ENCODE measurements at places on chromosomes 3 and 15.

GRCh38 chr3:179608931-179609720 lies 4.5 kb downstream of the NDUFB5 start:
- no peak for DNase-seq

DNA sequence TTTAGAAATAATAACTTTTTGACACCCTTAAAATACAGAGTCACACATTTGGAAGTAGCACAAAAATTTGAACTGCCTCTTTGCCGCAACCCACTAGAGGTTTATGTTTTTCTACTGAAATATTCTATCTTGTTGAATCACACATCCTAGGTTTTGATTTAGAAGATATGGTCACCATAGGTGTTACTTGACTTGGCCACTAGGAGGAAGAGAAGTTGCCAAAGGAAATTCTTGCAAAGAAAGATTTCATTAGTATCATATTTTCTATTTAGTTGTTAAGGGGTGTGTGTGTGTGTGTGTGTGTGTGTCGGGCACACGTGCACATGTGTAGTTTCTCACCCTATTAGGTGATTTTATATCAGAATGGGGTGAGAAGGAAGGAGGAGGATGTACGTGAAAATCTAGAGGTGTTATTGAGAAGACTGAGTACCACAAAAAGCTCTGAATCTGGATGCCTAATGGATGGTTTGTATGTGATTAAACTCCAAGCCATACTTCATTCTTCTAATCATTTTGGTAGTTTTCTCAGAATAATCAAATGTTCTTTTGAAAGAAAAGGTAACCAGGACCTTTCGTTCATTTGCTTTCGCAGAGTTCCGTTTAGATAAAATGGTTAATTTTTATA lies 31.5 kb downstream of the ZFAND6 start:
- DNase-seq: no peak

GRCh38 chr15:68374168-68374745 lies 57.7 kb downstream of the ITGA11 start:
- no peak for DNase-seq

DNA sequence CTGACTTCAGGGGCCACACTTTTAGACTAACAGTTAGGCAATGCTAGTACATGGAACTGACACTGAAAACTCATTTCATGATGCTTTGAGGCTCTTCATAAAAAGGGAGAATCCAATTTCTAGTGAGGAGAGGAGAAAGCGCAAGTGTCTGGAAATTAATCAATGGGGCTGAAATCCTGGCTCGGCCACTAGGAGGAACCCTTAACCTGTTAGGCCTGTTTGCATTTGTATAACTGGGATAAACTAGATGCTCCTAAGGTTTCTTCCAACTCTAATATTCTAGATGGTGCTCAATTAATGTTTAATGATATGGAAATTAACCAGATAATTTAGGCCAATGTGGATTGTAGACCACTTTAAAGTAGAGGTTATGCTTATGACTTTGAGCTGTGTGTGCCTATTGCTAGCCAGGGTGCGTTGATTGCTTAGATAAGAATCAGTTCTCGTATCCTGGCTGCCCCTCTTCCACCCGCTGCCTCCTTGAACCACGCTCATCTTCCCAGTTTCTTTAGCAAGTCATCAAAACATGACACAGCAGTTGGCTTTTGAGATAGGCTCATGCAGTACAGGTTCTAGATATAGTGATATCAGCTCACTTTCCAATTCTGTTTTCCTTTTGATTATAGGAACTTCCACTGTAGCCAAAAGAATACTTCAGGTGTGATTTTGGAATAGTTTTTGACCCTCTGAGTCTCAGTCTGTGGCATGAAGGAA lies 16.8 kb upstream of the CRBN start:
- no peak for DNase-seq

DNA sequence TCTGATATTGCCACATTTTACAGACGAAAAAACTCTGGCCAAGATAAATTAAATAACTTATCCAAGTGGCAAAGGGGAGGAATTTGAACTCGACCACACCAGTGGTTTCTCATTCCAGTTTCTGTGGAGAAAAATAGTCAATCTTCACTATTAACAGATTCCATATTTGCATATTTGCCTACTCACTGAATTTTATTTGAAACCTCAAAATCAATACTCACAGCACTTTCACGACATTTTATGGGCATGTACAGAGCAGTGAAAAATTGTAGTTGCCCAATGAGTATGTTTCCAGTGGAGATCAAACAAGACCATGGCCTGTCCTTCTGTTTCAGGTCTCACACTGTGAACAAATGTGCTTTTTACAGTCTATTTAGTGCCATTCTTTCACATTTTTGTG lies 374.3 kb downstream of the MAGI1 start:
- DNase-seq: no peak

DNA sequence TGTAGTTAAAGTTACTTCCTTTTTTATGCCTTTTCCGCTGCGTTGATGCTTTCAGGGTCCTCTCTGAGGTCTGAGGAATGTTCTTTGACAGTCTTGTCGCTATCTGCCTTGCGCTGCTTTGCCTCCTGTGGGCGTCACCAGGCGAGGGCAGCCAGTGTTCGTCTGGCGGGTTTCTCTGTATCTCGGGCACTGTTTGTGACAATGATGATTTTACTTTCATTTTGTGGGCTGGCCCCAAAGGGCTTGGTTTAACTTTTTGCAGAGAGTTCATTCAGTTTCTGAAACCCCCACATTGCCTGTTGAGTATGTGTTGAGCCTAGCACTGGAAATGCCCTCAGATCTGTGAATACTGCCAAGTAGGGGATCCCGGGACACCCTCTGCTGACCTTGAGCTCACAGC lies 24.6 kb upstream of the SACM1L start:
- DNase-seq: no peak

DNA sequence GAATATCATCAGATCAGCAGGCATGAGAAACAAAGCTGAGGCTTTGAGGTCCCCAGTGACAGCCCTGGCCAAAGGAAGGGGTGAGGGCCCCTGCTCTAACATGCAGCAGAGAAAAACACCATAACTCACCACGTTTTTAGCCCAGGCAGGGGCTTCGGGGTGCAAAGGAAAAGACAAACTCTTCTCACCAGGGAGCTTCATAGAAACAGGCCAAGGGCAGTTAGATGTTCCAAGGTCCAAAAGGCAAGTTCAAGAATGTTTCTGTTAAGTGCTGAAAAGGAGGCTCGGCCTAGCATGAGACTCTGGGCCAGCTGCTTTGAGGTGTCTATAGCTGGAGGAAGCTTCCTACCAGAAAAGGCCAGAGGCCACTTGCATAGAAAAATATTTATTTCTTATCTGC lies 608.4 kb upstream of the CFAP20DC start:
- DNase-seq: no peak

DNA sequence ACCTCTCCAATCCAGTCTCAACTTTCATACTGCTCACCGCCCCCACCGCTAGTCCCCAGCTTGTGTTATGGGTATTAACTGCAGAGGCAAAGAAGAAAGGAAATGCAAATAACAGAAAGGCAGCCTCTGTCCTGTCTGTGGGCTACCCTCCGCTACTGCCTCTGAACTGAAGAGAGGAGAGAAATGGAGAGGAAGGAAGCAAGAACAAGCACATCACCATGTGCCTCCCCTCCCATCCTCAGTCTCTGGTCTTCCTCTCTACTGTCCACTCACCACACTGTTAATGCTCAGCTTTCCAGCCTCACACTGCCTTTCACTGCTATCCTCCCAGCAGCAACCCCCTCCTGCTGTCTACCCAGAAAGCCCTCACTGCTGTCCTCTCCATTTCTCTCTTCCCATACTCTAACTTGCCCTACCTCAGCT lies 139.0 kb upstream of the SLC2A2 start:
- DNase-seq: no peak

- no peak for DNase-seq
Measured at GRCh38 chr3:116140100-116140689, 305.1 kb downstream of the LSAMP start.

- DNase-seq: no peak
Measured at GRCh38 chr15:83843471-83843871, 189.5 kb downstream of the ADAMTSL3 start.

DNA sequence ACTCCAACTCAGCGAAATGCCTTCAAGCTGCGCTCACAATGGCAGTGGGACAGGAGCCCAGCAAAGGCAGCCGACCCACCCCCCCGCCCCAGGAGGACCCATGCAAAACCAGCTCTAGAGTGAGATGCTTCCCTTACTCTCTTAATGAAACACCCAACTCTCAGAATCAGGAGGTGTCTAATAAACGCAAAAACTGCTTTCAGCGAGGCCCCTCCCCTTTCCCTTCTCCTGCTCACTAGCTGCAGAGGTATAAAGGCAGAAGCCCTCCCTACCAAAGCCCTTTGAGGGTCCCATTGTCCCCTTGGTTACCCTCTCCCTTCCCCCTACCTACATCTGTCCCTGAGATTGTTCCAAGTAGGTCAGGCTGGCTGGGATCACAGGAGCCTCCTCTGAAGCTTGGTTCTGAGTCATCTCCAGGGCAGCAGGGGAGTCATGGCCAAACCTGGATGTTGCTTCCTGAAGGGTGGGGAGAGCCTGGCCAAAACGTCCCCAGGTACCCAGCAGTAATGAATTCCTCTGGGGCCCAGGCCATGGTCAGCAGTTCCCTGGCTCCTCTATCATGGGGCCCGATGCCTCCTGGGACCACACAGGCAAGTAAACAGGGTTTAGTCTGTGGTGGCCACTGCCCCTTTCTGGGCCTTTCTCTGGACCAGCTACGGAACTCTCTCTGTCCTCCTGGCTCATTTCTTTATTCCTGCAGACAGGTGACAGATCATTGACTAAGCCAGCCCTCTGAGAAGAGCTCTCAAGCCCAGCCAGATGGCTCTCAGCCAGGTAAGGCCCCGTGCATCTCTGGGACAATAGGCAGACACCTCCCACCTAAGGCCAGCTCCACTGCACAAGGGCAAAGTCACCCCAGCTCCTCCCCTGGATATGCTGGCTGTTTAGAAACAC lies 8.6 kb downstream of the KLHL25 start:
- DNase-seq: no peak

GRCh38 chr3:159894386-159894785 lies 94.2 kb upstream of the IL12A start:
- DNase-seq: no peak

DNA sequence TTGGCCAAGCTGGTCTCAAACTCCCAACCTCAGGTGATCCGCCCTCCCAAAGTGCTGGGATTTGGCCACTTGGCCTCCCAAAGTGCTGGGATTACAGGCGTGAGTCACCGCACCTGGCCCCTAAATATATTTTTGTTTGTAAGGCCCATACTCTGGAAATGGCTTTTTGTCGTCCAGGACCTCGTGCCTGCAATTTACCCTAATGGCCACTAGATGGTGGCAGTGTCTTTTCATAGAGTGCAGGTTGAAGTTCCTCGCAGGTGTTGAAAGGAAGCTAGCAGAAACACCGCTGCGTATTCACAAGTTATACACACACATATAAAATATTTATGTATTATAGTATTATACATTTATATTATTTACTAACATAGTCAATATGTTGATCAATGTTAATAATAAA lies 97.2 kb downstream of the LRTM1 start:
- no peak for DNase-seq

GRCh38 chr15:90177012-90177411 lies 24.1 kb upstream of the SEMA4B start:
- DNase-seq: no peak

DNA sequence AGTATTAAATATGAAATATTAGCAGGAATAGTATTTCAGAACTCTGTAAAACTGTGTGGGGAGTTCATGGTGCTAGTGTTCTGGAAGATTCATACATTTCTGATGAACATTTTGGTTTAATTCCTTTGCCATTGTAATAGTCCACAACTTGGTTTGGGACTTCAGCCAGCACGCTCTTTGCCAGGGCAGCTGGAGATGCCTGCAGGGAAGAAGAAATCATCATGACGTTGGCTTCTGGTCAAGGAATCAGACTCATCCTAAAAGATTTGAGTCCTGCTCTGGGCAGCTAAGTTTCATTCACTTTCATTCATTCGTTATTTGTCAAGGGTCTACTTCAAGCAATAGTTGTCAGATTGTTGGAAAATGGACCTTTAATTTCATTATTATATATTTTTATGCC lies 32.4 kb upstream of the MRPL3 start:
- no peak for DNase-seq

DNA sequence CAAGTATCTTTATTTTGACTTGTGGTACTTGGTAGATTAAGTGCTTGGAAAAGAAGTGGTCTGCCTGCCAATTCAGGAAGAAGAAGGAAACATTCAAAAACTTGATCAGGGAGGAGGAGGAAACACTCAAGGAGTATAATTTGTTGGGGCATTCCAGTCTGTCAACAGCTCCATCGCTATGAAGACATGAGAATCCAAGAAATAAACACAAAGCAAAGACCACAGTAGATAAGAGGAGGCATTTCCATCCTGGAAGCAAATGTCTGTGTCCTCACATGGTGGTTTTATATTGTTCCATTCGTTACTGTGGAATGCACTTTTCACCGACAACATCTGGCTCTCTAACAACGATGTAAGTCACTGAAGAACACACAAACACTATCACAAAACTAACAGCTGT lies 176.1 kb upstream of the FRMD4B start:
- no peak for DNase-seq
